PC-3 (cell line): ENCODE measurements at places on chromosomes 6 and 20.

GRCh38 chr6:2363211-2363610, 117.8 kb upstream of the GMDS start:
- DNase-seq: no peak

DNA sequence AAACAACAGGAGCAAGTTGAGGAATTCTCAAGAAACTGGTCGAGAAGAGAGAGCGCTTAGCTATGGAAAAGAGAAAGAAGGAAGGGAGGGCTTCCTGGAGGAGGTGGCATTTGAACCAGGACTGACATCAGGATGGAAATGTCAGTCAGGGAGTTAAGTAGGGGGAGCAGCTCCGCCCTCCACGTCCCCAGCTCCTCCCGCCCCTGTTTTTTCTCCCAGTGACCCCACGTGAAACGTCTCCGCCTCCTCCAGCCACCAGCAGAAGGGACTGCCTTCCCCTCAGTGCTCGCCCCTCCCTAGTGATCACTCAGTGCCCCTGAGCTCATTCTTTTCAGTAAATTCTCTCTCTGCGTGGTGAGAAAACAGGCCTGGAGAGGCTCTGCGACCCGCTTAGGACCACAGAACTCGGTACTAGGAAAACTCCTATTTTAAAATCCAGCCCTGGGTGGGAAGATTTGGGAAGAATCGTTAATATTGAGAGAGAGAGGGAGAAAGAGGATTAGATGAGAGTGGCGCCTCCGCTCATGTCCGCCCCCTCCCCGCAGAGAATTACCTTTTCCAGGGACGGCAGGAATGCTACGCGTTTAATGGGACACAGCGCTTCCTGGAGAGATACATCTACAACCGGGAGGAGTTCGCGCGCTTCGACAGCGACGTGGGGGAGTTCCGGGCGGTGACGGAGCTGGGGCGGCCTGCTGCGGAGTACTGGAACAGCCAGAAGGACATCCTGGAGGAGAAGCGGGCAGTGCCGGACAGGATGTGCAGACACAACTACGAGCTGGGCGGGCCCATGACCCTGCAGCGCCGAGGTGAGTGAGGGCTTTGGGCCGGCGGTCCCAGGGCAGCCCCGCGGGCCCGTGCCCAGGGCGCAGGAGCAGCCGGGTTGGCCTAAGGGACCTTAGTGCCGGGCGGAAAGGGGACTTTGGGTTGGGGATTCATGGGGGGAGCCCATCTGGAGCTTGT, 4.6 kb downstream of the HLA-DPB1 start:
- no peak for DNase-seq

DNA sequence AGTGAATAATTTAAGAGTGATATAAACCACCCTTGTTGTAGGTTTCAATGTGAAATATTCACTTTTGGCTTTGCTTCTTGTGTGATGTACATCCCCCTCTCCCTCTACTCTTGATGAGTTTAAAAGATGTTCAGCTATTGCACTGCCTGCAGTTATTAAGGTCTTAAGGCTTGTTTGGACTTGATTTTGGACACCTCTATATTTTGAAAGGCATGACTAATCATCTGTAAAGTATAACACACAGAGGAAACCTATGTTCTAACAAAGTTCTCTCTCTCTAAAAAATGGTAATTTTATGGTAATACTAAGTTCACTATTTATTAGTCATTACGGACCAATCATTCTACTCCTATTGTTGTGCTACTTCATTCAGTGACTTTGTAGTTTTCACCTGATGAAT, 1719.9 kb downstream of the GRIK2 start:
- no peak for DNase-seq

GRCh38 chr6:503610-504362, 112.2 kb downstream of the IRF4 start:
- DNase-seq: no peak

- DNase-seq: peak; percentile 20
These were observed 825.7 kb upstream of the MAP3K7 start for GRCh38 chr6:91412532-91412931.
